ENCODE measurements at places on chromosomes 1 and 21.

DNA sequence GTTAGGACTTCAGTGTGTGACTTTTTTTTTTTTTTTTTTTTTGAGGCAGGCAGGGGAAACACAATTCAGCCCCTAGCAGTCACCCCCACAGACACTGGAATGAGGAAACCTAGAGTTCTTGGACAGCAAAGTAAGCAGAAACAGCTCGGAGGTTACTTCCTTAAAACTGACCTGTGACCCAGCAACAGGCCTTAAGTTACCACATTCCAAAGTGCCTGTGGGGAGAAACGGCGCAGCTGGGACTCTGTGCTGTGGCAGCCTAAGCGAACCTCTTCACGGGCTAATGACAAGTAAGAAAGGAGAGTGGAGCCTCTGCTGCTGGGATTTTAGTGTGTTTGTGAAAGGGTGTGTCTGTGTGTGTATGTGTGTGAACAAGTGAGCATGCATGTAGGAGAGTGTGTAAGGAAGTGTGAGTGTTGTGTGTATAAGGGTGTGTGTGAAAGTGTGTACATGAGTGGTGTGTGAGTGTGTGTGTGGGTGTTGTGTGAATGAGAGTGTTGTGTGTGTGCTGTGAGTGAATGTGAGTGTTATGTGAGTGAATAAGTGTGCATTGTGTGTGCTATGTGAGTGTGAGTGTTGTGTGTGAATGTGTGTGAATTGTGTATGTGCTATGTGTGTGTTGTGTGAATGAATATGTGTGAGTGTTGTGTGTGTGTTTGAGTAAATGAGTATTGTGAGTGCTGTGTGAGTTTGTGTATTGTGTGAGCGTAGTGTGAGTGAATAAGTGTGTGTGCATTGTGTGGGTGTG lies 180.8 kb downstream of the BRINP2 start:
- no peak for DNase-seq

DNA sequence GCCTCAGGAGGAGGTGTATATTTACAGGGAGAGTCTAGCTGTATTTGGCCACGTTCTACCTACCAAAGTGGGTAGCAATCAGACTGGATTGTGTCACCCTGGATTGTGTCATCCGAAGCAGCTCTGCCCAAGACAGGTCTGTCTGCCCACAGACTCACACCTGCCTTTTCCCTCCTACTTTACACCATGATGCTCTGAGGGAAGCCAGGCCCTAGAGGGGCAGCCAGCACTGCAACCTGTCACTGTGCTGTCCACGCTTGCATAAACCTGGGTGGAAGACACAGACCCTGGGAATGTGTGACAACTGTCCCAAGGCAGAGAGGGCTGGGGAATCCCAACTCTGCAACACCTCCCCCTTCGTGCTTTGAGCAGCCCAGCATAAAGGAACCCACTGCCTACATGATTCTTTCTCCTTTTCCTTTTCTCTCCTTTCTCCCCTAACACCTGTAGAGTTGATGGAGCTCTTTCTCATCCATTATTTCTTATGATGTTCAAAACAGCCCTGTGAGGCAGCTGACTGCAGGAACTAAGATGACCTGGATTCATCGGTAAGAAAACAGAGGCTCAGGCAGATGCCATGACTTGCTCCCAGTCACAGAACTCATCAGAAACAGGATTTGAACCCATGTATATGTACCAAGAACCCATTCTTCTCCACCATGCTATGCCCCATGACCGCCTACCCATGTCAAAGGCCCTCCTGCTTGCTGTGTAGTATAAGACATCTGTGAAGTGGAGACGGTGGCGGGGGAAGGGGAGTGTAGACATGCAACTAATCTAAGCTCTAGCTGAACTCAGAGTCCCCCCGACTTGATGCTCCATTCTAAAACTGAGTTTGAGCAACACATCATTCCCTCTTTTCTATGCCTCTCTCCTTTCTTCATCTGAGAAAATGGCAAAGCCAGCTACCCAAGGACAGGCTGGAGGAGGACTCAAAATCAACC lies 55.9 kb downstream of the ITPKB start:
- no peak for DNase-seq

DNA sequence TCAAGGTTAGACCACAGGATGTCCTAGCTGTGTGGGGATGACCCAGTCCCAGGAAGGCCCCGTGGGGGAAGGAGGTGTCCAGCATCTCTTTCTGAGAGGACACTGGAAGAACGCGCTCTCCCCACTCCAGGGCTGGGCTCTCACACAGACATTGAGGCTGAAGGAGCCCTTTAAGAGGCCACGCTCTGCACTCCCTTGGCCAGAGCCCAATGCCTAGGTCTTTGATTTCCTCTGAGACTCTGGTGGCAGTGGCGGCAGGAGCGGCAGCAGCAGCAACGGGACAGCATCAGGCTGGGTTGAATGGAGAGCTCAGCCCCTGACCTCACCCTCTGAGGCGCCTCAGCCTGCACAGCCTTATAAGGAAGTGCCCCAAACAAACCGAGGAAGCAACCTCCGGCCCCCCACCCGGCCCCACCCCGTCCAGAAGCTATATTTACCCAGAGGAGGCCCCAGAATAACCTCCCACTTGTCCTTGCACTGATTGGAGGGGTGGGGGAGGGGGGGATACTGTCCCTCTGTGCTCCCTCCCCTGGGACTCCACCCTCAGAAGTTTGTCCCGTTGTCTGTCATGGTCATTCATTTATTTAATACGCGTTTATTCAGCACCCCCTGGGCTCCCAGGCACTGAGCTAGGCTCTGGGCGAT lies 12.3 kb downstream of the NES start:
- no peak for DNase-seq

- DNase-seq, result no peak
These were observed 253.0 kb downstream of the GPR52 start for GRCh38 chr1:174700775-174701174.

DNA sequence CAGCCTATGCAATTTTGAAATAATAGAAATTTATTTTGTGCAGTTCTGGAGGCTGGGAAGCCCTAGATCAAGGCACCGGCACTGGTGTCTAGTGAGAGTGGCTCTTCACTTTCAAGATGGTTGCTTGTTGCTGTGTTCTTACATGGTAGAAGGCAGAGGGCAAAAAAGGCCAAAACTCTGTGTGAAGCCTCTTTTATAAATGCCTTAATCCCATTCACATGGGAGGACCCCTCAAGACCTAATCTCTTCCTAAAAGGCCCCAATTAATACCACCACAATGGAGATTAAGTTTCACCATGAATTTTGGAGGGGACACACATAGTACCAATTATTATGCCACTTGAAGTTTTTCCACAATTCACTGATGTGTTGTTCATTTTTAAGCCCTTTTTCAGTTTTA lies 21.0 kb downstream of the PRKAB2 start:
- DNase-seq, result no peak

DNA sequence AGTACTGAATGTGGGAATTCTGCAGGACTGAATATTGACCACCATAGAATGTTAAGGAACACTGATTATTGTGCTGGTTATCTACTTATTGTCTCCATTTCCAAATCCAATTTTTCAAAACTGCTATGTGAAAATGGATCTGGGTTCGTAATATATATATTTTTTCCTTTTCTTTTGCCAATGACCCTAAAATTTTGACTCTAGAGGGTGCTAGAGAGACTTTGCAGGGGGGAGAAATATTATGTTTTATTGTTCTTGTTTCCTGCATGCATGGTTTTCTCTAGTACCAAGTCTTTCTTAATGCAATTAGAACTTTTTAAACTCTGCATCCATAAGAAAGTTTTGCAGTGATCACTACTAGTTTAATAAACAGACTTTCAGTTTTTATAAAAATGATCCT lies 1256.9 kb downstream of the BRINP3 start:
- DNase-seq, result no peak

DNA sequence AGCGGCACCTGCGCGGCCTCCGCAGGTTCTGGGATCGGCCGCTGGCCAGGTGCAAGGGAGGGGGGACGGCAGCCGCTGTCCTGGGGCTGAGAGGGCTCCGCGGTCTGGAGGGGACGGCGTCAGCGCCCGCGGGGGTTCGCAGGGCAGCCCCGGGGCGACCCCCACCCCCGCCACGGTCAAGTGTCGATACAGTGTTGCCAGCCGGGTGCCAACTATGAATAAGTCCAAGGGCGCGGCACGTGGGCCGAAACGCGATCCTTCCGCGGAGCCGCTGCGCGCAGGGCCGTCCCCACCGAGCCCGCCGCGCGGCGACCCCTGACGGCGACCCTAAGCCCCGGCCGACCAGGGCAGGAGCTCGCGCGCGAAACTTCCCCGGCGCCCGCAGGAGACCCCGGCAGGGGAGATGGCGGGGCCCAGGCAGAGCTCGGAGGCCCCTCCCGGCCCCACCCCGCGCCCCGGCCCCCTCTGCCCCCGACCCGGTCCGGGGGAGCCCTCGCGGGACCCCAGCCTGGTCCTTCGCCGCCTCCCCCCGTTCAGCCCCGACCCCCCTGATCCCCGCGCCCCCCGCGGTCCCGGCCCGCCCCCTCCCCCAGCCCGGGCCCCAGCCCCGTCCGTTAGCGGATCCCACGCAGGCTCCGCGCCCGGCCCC lies 586 bp upstream of the AGPAT3 start:
- DNase-seq, result peak; percentile 55

- no peak for DNase-seq
These were observed 4.5 kb upstream of the ANKRD13C start for GRCh38 chr1:70358921-70359564.

GRCh38 chr21:16455526-16455925 lies 725.7 kb downstream of the USP25 start:
- no peak for DNase-seq

- no peak for DNase-seq
These were observed 67.5 kb downstream of the NIBAN1 start for GRCh38 chr1:184906761-184907160.

DNA sequence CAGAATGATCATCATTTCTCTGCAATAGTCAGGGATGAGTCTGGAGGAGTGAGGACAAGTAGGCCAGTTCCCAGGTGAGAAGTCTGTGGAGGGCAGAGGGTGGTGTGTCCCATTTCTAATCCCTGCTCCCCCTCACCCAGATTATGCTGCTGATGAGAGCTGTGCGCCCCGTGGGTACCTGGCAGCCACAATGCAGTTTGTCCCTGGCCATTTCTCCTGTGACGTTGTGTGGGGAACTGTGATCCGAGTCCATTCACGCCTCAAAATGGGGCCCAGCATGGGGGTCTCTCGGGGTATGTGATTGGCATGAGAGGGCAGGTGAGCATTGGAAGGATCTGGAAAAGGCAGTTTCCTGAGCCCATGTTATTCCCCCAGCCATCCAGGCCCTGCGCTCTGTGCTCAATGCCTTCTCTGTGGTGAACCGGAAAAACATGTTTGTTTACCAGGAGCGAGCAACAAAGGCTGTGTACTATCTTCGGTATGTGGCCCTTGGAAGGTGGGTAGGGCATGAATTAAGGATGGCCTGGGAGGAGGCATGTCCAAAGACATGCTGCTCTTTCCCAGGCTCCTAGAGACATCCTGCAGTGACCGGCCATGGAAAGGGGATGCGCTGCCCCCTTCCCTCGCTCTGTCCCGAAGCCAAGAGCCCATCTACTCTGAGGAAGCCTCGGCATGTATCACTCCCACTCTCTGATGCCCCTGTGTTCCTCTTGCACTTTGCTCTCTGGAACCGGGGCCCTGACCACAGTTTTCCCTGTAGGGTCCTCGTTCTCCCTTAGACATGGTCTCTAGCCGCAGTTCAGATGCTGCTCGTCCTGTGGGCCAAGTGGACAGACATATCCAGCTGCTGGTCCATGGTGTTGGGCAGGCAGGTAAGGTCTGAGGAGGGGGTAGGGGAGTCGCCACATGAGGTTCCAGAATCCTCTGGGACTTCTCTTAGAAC lies 16.4 kb downstream of the HYI start:
- DNase-seq, result no peak

- DNase-seq, result no peak
These were observed 122.6 kb downstream of the TNNI3K start for GRCh38 chr1:74357756-74358155.

DNA sequence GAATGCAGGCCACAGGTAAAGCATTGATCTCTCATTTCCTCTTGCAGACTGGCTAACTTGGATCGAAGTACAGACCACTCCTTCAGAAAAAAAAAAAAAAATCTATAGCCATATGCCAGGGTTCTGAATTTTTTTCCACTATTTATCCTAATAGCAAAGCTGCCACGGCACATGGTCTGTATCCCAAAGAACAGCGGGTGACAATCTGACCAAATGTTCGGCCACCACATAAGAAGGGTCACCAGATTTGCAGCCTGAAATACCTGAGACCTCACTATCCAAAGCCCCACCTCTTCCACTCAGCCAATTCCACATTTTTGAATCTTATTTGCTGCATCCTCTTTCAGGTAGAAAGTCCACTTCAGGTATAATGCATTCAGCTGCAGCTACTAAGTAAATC lies 55.6 kb upstream of the RGS7 start:
- no peak for DNase-seq

DNA sequence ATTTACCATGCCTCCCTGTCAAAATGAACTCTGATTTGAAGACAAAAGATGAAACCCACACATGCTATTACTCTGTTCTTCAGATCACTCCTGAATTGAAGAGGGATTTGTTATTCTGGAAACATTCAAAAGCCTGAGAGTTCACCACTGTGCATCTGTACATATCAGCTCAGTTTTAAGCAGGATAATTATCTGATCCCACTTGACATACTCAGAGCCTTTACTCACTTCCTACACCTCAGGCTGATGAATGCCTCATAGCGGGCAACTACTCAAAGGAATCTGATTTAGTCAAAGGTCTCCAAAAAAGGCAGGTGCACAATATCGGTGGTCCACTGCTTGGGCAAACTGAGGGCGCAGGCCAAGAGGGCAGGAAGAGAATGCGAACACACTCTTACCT lies 47.5 kb upstream of the LPAR3 start:
- DNase-seq, result no peak

DNA sequence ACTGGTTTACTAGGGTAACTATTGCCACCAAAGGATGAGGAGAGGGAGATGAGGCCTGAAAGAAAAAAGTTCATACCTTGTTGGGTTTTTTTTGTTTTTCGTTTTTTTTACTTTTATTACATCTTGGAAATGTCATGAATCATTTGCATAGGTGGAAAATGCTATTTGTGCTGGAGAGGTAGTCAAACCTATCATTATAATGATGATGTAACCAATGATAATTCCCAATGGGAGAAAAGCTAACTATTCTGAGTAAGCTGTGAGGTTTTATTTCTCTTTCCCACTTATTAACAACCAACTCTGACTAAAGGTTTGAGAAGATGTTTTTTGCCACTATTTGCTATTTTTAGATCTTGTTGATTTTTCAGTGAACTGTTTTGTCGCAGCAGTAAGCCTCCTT lies 29.0 kb downstream of the SH3GLB1 start:
- DNase-seq, result no peak

DNA sequence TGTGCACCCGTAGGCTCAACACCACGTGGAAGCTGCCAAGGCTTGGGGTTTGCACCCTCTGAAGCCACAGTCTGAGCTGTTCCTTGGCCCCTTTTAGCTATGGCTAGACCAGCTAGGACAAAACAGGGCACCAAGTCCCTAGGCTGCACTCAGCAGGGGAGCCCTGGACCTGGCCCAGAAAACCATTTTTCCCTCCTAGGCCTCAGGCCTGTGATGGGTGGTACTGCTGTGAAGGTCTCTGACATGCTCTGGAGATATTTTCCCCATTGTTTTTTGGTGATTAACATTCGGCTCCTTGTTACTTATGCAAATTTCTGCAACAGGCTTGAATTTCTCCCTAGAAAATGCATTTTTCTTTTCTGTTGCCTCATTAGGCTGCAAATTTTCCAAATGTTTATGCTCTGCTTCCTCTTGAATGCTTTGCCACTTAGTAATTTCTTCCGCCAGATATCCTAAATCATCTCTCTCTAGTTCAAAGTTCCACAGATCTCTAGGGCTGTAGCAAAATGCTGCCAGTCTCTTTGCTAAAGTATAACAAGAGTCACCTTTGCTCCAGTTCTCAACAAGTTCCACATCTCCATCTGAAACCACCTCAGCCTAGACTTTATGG lies 69.0 kb upstream of the KRTAP19-8 start:
- DNase-seq, result no peak

- DNase-seq, result no peak
These were observed 72.8 kb upstream of the KRTAP19-8 start for GRCh38 chr21:31111093-31111492.

All from stimulated activated CD4-positive, alpha-beta T cell treated with anti-CD3 and anti-CD28 coated beads, TNF-alpha, amount 100 ng/mL, for 4 hours (primary cell).